Mesenchymal stem cell (in vitro differentiated cells and primary cell): ENCODE measurements at places on chromosomes 12 and 14.

GRCh38 chr12:109459247-109459646 is 17.9 kb downstream of the KCTD10 start:
- peak; percentile 72 for DNase-seq
- no peak overlapping the region for H3K4me3 ChIP-seq

- no peak overlapping the region for H3K27ac ChIP-seq
- H3K4me3 ChIP-seq = no peak overlapping the region
- no peaks in the 10 kb centered on the region for H3K36me3 ChIP-seq
- no peak for DNase-seq
Measured at GRCh38 chr14:104641753-104642539, 37.4 kb upstream of the TMEM179 start.

DNA sequence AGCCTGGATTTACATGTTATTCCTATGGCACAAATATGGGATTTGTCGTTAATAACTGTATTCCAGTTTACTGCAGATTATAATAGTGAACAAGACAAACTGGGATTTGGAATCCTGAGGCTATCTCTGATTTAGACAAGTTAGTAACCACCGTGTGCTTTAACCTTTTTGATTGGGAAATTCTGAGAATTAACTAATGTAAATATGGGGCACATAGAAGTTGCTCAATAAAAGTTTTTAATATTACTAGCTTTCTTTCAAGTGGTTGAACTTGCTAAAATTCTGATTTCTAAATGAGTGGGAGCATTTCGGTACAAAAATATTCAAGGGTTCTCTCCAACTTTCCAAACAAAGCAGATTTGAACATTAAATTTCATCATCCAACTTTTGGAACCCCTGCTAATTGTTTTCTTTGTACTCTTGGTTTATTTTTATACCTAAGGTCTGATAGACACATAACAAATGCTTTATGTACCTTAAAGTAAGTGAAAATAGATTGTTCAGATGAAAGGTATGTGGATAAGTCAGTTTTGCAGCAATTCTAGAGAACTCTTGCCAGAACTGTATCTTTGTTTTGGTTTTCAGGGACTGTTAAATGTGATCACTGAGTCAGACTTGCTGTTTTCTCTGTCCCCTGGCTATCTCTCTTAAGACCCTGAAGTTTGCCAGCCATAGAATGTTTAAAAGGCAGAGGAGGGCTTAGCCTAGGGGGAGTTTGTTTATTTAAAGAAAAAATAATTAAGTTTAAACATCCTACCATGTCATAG is 57.5 kb downstream of the FRS2 start:
- peaks cover 14% of the 10 kb centered on the region for H3K36me3 ChIP-seq
- H3K27ac ChIP-seq = peak overlapping the region; percentile 53
- H3K4me1 ChIP-seq = peaks cover 9% of the 10 kb centered on the region

GRCh38 chr12:51821440-51822260 is 26.9 kb downstream of the FIGNL2 start:
- H3K27me3 ChIP-seq = peaks cover 39% of the 10 kb centered on the region
- no peak for DNase-seq
- H3K4me1 ChIP-seq = peaks cover 6% of the 10 kb centered on the region
- no peak overlapping the region for H3K27ac ChIP-seq

DNA sequence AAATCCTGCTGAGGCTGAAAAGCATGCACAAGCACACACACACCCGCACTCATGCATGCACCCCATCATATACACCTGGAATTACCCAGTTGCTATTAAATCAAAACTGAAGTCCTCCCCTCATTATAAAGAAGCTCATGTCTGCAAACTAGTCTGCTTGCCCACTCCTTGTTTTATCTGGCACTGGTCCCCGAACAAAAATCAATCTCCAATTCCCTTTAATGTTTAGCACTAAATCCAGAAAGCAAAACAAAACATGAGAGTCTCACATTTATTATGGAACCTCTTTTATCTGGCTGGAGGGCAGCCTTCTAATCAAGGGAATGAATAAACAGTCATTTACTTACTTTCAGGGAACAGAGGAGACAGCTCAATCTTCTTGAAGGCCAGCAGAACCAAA is 1093.4 kb upstream of the FLRT2 start:
- H3K27me3 ChIP-seq = no peaks in the 10 kb centered on the region
- no peaks in the 10 kb centered on the region for H3K36me3 ChIP-seq
- no peak overlapping the region for H3K4me3 ChIP-seq
- H3K27ac ChIP-seq = no peak overlapping the region
- no peak for DNase-seq
- no peaks in the 10 kb centered on the region for H3K4me1 ChIP-seq

GRCh38 chr12:53207042-53207441 is at the start of gene ITGB7:
ITGB7 (minus strand) TSS chr12:53207251; CDS start chr12:53200443, 6,808 bp downstream.
- peaks cover 20% of the 10 kb centered on the region for H3K36me3 ChIP-seq
- H3K27ac ChIP-seq = no peak within 1 kb of the TSS
- DNase-seq = no peak
- no peaks in the 10 kb centered on the region for H3K27me3 ChIP-seq
- H3K4me1 ChIP-seq = peaks cover 7% of the 10 kb centered on the region
- H3K4me3 ChIP-seq = peak within 1 kb of the TSS; percentile 54

GRCh38 chr14:73295198-73295796 is 58.0 kb downstream of the PAPLN start:
- no peak overlapping the region for H3K27ac ChIP-seq
- peaks cover 8% of the 10 kb centered on the region for H3K36me3 ChIP-seq
- no peak overlapping the region for H3K4me3 ChIP-seq
- peaks cover 4% of the 10 kb centered on the region for H3K4me1 ChIP-seq
- H3K27me3 ChIP-seq = no peaks in the 10 kb centered on the region
- peak; percentile 61 for DNase-seq

DNA sequence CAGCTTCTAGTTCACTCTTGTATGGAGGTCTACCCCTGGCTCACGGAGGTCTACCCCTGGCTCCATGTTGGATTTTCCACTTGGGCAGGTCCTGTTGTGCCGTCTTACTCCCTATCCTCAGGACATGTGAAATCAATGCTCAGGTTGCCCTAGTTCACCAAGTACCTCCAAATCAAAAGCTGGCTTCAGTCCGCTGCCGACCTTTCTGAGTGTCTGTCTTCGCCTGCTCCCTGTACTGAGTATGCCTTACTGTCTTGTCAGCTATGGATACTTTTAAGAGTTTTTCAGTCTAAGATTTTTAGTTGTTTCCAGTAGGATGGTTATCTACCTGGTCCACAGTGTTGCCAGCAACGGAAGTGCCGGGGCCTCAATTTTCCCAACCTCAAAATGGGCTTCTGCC is 40.1 kb upstream of the BCL11B start:
- DNase-seq = no peak
- no peaks in the 10 kb centered on the region for H3K27me3 ChIP-seq
- no peak overlapping the region for H3K4me3 ChIP-seq
- H3K36me3 ChIP-seq = no peaks in the 10 kb centered on the region
- no peaks in the 10 kb centered on the region for H3K4me1 ChIP-seq

GRCh38 chr12:78568321-78569020 is 296.1 kb upstream of the SYT1 start:
- peak; percentile 42 for DNase-seq
- H3K27me3 ChIP-seq = no peaks in the 10 kb centered on the region
- no peaks in the 10 kb centered on the region for H3K36me3 ChIP-seq

DNA sequence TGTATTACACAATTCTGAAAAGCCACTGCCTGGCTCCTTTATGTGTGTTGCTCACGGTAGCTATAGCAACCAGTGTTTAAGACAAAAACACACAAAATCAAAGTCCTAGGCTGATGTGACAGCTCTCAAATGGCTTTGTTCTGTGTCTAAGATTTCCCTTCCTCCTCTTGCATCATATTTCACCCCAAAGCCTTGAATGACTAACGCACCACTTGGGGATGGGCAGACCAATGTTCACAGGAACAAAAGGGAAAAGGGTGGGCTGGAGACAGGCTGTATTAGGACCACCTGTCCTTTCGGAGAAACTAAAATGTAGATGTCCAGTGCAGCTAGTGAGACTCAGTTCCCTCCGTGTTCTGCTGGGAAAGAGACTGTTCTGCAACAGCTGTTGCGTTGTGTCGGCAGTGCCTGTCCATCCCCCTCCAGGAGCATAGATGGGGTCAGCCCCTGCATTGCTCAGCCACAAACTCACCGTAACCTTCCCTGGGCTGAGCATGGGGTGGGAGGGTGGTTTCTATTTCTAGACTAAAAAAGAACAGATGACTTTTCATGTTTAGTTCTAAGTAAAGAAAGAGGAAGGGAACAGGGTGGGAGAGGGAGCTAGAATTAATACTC is 26.8 kb upstream of the DAAM1 start:
- no peaks in the 10 kb centered on the region for H3K4me1 ChIP-seq
- no peaks in the 10 kb centered on the region for H3K36me3 ChIP-seq
- peak overlapping the region; percentile 60 for H3K4me3 ChIP-seq
- DNase-seq = peak; percentile 96
- no peaks in the 10 kb centered on the region for H3K27me3 ChIP-seq

GRCh38 chr12:64635356-64635998 is 25.2 kb downstream of the RASSF3 start:
- H3K4me3 ChIP-seq = no peak overlapping the region
- H3K36me3 ChIP-seq = no peaks in the 10 kb centered on the region
- peak overlapping the region; percentile 7 for H3K27ac ChIP-seq

DNA sequence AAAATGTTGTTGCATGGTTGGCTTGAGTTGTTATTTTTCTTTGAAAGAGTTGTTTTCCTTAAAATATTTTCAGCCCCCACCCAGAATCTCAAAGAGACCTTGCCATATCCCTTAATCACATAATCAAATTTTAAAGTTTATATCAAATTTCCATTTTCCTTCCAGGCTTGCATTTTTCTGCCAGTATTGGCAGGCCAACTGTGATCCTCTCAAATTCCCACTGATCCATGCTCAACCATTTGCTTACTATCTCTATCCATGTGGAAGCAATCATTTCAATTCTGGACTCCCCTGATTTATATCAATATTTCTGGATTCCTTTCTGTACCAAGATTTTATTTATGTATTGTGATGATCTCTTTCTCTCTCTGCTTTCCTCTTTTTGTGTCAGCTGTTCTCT is 64.2 kb upstream of the PYGL start:
- H3K27me3 ChIP-seq = no peaks in the 10 kb centered on the region
- no peak overlapping the region for H3K27ac ChIP-seq
- peaks cover 5% of the 10 kb centered on the region for H3K4me1 ChIP-seq
- H3K4me3 ChIP-seq = no peak overlapping the region
- no peak for DNase-seq

DNA sequence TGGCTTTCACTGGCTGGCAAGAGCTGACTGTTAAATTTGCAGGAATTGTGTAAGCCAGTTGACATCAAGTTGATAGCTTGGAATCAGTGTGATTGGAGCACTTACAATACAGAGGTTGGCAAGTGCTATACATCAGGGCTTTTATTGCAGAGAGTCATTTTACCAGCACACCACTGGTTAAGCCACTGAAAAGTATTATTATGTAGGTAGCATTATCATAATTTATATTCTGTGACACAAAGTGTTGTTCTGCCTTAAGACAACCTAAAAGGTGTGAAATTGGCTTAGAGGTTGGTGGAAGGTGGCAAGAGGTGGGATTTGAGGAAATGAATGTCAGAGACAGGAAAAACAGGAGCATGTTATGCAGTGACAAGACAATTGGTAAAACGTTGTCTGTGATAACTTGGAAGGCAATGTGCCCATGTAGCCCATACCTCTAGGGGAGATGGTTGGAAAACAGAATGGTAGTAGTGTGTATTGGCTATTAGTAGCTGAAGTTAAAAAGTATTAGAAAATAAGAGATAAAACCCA is 172.9 kb upstream of the PRICKLE1 start:
- H3K36me3 ChIP-seq = no peaks in the 10 kb centered on the region
- peak overlapping the region; percentile 11 for H3K27ac ChIP-seq
- H3K4me3 ChIP-seq = no peak overlapping the region

GRCh38 chr12:57452181-57452936 is 2.7 kb upstream of the INHBE start:
- peaks cover 6% of the 10 kb centered on the region for H3K27me3 ChIP-seq
- DNase-seq = peak; percentile 97
- H3K4me3 ChIP-seq = peak overlapping the region; percentile 47
- no peaks in the 10 kb centered on the region for H3K36me3 ChIP-seq

DNA sequence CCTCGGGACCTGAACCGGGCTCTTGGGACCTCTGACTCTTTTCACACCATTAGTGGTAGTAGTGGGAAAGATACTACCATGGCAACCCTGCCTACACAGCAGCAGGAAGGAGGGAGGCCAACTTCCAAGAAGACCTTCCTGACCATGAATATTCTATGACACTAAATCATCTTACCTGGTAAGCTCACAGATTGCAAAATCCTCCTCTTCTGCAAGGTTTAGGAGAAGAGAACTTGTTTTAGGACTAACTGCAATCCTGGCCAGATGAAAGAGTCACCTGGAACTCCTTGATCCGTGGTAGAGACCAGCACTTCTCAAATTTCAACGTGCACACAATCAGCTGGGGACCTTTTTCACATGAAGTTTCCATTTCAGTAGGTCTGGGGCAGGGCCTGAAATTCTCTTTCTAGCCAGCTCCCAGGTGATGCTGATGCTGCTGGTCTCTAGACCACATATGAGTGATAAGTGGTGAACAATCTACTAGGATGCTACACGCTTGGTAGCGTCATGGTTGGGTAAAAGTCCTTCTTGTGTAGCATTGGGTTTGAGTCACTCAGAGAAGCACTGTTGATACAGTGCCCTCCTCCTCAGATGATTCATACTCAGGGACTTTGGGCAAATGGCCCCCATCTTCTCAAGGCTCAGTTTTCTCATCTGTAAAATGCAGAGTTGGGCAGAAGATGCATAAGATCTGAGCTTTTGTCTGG is 35.6 kb upstream of the FICD start:
- no peak for DNase-seq
- peaks cover 8% of the 10 kb centered on the region for H3K4me1 ChIP-seq
- no peak overlapping the region for H3K27ac ChIP-seq

DNA sequence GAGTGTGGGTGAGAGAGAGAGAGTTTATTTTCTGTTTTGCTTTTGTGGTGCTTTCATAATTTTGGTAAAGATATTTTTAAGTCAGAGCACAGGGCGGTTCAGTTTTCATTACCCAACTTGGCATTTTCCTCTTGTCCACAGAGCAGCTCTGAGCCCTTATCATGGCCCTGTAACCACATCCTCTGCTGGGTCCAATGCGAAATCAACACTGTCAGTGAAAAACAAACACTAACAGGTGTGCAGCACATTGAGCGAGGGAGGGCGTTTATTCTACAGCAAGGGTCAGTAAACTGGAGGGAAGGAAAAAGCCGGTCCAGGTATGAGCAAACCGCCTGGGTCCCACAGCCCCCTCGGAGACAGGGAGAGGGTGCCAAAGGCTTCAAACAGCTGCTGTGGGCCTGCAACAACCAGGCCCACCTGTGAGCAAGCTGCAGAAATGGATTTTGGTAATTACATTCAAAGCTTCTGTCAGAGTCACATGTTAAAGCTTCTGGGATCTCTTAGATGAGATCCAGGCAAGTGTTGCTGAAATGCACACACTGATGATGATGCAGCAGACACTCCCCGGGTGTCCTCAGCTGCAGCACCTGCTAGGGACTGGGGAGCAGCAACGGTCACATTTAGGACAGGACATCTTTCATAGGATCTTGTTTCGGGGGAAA is 132.7 kb upstream of the DYRK2 start:
- no peaks in the 10 kb centered on the region for H3K4me1 ChIP-seq
- no peak overlapping the region for H3K4me3 ChIP-seq
- no peaks in the 10 kb centered on the region for H3K36me3 ChIP-seq
- H3K27me3 ChIP-seq = peaks cover under 1% of the 10 kb centered on the region

DNA sequence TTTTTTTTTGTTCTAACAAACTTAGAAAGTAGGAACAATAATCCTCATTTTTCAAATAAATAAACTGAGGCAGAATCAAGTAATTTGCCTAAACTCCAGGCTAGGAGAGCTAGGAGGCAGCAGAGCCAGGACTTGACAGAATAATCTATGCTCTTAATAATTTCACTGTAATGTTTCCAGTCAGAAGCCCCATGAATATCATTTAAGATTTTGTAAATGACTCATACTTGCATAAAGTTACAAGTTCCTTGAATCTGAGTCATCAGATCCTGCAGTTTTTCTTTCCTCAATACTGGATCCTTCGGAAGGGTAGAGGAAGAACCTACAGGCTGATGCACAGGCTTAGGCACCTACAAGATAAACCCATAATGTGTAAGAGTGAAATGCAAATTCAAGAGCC is 29.0 kb downstream of the CAPRIN2 start:
- H3K27me3 ChIP-seq = no peaks in the 10 kb centered on the region
